ENCODE measurements at places on chromosomes 2 and 18. TPM values are rescaled to one million over a fixed set of nuclear protein-coding genes. Genes with fewer than 3 reads are reported as not detected.

The FBXO41 gene
- 27.0 TPM for total RNA-seq

The TEX44 gene
- not detected for total RNA-seq

The TDRD15 gene
- total RNA-seq = 3.0 TPM

The HOXD13 gene
- total RNA-seq = not detected

The ANKRD62 gene
- total RNA-seq = 0.16 TPM

The MSTN gene
- 0.94 TPM for total RNA-seq

The REG3G gene
- not detected for total RNA-seq
